NCI-H748 treated with DMSO at 0.1 percent for 48 hours (cell line): ENCODE measurements at places on chromosomes 1 and 21.

- DNase-seq: no peak
Observed at GRCh38 chr1:190179817-190180216, 297.8 kb downstream of the BRINP3 start.

DNA sequence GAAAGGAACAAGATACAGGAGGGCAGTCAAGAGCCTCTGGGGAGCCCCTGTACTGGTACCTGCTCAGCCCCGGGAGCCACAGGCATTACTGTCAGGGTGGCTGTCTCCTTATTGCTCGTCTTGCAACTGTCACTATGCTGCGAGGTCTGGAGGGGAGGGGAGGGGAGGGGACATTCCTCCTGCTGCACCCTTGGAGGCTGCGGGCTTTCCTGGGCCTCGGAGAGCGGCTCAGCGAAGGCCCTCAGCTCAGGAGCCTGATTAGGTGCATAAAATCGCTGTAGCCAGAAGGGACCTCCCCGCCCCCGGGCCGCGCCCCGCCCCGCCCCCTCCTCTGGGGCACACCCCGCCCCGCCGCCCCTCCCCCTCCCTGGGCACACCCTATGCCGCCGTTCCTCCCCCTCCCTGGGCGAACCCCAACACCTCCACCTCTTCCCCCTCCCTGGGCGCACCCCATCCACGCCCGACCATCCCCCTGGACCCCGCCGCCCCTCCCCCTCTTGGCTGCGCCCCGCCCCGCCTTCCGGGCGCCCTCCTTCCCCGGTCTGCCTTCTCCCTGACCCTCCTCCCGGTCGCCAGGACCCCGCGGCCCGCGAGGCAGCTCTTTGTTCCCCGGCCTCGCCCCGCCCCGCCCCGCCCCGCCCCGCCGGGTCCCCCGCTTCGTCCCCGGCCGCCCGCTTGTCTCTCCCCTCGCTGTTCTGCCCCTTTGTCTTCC lies 35.5 kb downstream of the CACHD1 start:
- DNase-seq: no peak

GRCh38 chr1:7263021-7263960 lies 478.0 kb downstream of the CAMTA1 start:
- no peak for DNase-seq

- no peak for DNase-seq
Observed at GRCh38 chr1:13681921-13682320, 18.1 kb upstream of the PRDM2 start.

DNA sequence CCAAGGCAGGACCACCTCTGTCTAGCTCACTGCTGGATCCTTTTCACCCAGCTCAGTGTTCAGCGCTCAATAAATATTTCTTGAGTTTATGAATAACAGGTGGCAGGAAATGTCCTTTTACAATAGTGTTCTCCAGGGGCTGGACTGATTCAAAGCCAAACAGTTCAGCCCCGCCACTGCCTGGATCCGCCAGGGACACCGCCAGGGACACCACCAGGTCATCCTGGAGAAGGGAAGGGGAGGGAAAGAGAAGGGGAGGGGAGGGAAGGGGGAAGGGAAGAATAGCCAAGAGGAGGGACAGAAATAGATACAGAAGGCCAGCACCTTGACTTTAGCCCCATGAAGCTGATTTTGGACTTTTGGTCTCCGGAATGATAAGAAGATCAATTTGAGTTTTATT lies 255.6 kb downstream of the GRIK3 start:
- peak; percentile 2 for DNase-seq

DNA sequence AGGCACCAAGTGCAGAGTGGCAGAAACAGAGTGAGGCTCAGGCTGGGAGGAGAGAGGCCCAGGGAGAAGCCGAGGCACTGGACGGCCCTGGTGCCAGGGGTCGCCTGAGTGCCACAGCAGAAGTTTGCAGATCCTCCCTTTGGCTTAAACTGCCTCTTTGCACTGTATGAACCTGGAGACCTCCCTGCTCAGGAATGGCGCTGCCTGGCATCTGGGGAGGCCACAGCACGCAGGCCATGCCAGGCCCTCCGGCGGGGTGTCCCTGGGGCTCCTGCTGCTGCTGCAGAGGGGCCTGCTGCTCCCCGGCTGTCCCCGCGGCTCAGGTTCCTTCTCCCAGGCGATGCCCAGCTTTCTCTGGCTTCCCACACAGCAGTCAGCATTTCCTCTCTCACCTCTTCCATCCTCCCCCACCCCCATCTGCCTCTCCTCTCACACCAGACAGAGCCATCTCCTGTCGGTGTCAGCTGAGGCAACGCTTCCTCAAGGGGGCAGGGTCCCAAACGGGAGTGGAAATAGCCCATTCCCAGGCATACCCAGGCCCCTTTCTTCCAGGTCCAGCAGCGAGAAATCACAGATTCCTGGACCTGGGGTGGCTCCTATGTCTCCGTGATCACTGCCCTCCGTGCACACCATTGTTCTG lies 35.2 kb downstream of the SYT6 start:
- no peak for DNase-seq

DNA sequence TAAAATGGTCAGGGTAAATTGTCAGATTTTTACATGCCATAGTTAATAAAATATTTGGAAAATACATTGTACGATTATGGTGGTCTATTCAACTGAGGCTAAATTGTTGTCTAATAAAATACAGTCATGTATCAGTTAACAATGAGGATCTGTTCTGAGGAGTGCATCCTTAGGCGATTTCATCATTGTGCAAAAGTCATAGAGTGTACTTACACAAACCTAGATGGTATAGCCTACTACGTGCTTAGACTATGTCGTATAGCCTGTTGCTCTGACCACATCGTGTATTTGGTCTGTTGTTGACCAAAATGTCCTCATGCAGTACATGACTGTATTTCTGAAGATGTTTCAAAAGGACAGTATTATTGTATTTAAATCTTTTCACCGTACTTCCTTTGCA lies 5.2 kb downstream of the EEIG2 start:
- DNase-seq: no peak

GRCh38 chr1:243855616-243856318 lies 5.7 kb upstream of the AKT3 start:
- no peak for DNase-seq

- no peak for DNase-seq
Observed at GRCh38 chr1:245188403-245188802, 33.6 kb downstream of the KIF26B start.

DNA sequence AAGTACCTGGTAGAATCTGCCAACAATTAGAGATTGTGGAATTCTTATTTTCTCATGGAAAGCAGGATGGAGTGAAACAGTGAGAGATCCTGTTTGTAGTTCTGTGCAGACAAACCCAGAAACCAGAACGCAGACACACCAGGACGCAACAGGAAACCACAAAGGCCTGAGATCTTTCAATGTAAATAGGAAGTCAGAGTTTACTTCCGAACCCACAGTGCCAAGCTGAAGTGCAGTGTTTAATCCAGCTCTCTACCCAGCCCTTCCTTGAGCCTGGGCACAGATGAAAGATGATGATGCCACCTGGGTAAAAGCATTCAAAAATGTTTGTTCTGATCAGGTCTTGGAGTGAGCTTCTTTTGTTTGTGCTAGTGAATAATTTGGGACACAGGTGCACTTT lies 244.2 kb upstream of the HOOK1 start:
- DNase-seq: peak; percentile 72

GRCh38 chr1:49028396-49028795 lies 251.7 kb upstream of the BEND5 start:
- DNase-seq: no peak
